Stimulated activated naive CD4-positive, alpha-beta T cell treated with Interleukin-2 at 50 U/mL for 16 hours (primary cell): ENCODE measurements at places on chromosomes 11 and 22.
A peak's percentile ranks its signal among the peaks of the same experiment; 100 is the strongest.

DNA sequence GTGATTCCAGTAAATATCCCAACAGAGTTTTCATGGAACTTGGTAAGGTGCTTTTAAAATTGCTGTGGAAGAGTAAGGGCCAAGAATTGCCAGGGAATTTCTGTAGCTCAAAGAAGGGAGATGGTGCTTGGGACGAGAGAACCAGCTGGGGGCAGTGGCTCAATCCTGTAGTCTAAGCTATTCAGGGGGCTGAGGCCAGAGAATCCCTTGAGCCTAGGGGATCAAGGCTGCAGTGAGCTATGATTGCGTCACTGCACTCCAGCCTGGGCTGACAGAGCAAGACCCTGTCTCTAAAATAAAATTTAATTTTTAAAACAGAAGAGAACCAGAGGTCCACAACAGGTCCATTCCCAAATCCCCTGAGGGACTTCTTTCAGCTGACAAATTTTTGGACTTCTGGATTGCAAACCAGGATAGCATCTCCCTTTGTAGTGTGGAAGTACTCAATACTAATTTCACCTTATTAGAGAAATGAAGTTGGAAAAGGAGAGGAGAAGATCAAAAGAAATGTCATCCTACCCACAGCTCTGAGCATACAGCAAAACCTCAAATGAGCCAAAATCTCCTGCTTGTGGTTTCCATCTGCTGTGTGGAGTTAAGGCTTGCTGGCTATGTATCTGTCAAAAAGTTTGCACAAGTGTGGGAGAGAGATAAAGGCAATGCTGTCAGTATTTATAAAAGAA lies 59.2 kb upstream of the CLPB start:
- DNase-seq: no peak

DNA sequence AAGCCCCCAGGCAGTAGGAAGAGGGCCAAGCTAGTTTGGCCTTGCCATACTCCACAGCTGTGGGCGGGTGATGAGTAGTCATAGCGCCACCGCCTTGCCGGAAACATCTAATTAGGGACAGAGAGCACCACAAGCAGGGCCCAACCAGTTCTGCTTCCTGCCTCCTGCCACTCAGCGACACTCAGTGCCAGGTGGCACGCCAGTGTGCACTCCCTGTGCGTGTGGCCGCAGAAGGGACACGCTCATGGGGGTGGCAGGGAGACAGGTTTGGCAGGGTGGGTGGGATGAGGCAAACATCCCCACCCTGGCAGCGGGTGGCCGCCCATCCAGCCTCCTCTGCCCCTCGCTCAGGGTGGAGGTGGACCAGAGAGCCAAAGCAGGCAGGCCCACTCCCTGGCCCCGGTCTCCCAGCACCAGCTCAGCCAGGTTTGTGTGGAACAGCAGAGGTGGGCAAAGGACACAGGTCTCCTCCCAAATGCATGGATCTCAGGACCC lies 4.9 kb downstream of the OVOL1 start:
- DNase-seq: peak; percentile 39

DNA sequence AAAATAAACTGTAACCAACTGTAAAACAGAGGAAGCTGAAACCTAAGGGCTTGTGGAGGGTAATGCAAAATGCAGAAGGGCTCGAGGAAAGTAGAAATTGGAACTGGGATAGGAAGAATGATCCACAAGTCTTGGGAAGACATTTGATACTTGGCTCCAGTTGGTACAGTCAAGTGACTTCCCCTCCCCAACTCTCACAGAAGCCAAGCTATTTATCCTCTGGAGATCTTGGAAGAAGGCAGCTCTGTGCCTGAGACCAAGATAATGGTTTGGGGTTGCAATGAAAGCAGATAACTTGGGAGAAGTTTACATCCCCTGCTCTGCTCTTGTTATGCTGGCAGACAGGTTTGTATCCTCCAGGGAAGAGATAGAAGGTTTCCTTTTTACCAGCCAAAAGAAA lies 198.9 kb upstream of the ZC3H12C start:
- DNase-seq: no peak

DNA sequence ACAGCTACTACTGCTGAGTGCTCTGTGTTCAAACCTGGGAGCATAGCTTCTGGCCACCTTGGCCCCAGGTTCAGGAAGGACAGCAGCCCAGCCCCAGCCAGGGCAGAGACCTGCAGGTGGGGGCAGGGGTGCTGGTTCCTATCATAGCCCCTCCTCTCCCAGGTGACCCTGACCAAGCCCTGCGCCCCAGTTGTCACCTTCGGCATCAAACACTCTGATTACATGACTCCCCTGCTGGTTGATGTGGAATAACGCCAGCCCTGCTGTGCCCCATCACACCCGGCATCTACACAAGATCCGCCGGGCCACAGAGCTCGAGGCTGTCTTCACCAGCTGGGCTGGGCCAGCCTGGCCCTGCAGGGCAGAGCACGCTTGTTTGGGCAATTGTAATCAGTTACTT lies 6.9 kb downstream of the SCGB1C1 start:
- no peak for DNase-seq

- DNase-seq: no peak
Measured at GRCh38 chr11:2483426-2483825, 38.6 kb downstream of the KCNQ1 start.

DNA sequence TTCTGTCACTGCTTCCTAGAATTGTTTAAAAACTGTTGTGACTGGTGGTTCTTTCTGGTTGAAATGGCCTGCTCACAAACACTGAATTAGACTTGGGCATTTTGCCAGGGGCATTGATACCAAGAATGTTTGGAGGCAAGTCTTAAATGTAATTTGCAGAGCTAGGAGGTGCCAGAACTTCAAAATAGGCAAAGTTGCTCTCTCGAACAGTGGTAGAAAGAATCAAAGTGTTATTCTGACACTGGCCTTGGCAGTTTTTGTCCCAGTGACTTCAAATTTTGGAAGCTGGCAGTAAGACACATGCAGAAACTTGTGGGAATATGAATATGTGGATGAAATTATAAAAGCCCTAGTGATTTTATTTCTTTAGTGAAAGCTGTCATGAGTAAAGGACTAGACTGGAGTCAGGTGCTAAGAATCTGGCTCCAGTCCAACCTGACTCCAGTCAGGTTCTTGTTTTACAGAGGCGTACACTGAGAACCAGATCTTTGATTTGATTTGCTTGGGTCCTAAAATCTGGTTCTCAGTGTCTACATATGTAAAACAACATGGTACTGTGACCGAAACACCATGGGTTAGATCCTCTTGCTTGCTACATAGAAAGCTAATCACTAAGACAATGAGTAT lies 20.9 kb downstream of the SVIP start:
- no peak for DNase-seq

DNA sequence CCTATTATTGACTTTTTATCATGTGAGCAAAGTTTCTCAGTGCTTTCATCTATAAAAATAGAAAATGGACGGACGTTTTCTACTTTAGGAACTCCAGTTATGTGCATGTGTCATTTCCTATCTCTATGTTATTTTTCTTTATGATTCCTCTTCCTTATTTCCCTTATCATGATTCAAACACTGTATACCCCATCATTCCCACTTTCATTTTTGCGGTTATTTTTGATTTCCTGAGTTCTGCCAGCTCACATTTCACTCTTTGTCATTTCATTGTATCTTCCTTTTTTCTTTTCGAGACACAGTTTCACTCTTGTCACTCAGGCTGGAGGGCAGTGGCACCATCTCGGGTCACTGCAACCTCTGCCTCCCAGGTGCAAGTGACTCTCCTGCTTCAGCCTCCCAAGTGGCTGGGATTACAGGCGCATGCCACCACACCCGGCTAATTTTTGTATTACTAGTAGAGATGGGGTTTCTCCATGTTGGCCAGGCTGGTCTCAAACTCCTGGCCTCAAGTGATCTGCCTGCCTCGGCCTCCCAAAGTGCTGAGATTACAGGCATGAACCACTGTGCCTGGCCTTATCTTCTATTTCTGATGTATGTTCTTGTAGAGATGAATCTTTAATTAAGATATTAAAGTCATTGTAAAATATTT lies 21.5 kb downstream of the C11orf58 start:
- no peak for DNase-seq

- no peak for DNase-seq
Measured at GRCh38 chr11:117625237-117625636, 171.8 kb downstream of the DSCAML1 start.

GRCh38 chr11:119641983-119642745 lies 86.8 kb downstream of the NECTIN1 start:
- DNase-seq: no peak

- no peak for DNase-seq
Measured at GRCh38 chr11:121291896-121292494, 576 bp upstream of the SC5D start.
